Dorsolateral prefrontal cortex (tissue), 122 donors: ENCODE measurements at places on chromosomes 7 and 10. TPM values are rescaled to one million over a fixed set of nuclear protein-coding genes. Genes with fewer than 3 reads are reported as not detected.

GRCh38 chr7:39428221-39428620, 138.0 kb upstream of the YAE1 start:
- DNase-seq = no peak

MYH16 gene
- total RNA-seq = not detected

C10orf53 gene
- total RNA-seq = not detected

LRRC18 gene
- total RNA-seq = not detected

DNA sequence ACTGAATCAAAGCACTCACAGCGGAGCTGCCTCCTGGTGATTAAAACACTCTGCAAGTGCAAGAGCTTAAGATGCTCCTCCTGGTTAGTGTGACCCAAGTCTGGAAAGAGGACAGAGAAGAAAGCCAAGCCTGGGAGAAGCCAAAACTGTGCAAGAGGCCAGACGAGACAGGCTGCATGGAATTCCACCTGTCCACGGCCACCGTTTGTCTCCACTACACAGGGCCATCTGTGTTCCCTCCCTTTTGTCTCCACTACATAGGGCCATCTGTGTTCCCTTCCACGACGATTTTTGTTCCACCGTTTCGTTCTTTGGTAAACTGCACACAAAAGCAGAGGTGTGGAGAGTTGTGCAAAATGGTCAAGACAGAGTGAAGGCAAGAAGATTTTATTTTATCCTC, 233.0 kb downstream of the DIP2C start:
- no peak for DNase-seq

DNA sequence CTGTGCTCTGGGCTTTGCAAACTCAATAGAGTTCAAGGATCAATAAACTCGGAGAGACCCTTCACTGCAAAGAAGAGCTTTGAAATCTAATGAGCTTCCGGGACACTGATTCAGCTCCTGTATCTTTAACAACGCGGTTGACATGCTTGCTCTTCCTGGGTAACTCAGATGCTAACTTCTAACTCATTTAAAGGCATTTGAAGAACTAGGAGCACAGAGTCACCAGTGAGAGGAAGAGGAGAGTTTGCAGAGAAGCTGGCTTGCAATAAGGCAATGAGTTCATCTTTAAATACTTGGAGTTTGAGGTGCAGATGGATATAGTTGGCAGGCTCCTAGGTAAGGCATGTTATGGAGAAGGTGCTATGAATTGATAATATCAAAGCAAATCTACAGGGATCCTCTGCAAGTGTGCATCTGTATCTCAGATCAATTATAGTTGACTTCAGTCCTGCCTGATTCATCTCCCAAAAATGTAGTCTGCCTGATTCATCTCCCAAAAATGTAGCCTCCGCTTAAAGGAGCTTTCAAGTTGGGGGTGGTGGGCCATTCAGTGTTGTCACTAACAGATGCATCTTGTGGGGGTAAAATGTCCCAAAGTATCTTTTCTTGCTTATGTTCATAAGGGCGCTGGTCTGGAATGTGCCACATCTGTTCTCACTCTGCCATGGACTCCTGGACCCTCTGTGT, 182.5 kb upstream of the PRSS58 start:
- DNase-seq = no peak

- DNase-seq = no peak
Observed at GRCh38 chr10:9149134-9149533, 1094.6 kb downstream of the GATA3 start.

GRCh38 chr10:74882831-74883230, 56.4 kb downstream of the KAT6B start:
- no peak for DNase-seq
